Stomach (tissue), 19 donors: ENCODE measurements at places on chromosomes 16 and 17.

- peaks cover 22% of the 10 kb centered on the region for H3K4me1 ChIP-seq
- peak overlapping the region; percentile 47 for H3K4me3 ChIP-seq
- no peak overlapping the region for H3K27ac ChIP-seq
- H3K36me3 ChIP-seq = no peaks in the 10 kb centered on the region
Observed at GRCh38 chr17:13600475-13601321, 1.0 kb downstream of the HS3ST3A1 start.

GRCh38 chr16:68993456-68993855, 112.0 kb upstream of the HAS3 start:
- H3K27me3 ChIP-seq = no peaks in the 10 kb centered on the region
- no peak overlapping the region for H3K4me3 ChIP-seq
- no peaks in the 10 kb centered on the region for H3K36me3 ChIP-seq
- H3K4me1 ChIP-seq = no peaks in the 10 kb centered on the region

- no peaks in the 10 kb centered on the region for H3K36me3 ChIP-seq
- no peak overlapping the region for H3K27ac ChIP-seq
- DNase-seq = no peak
- no peak overlapping the region for H3K4me3 ChIP-seq
Observed at GRCh38 chr17:44768505-44769142, 9.8 kb downstream of the ADAM11 start.

GRCh38 chr17:74569020-74570003, 2.0 kb upstream of the CD300H start:
- DNase-seq = peak; percentile 35
- H3K4me3 ChIP-seq = no peak overlapping the region
- H3K4me1 ChIP-seq = no peaks in the 10 kb centered on the region

- H3K27ac ChIP-seq = no peak overlapping the region
- peaks cover 4% of the 10 kb centered on the region for H3K4me1 ChIP-seq
- no peaks in the 10 kb centered on the region for H3K27me3 ChIP-seq
- no peak overlapping the region for H3K4me3 ChIP-seq
- H3K36me3 ChIP-seq = no peaks in the 10 kb centered on the region
- no peak for DNase-seq
Observed at GRCh38 chr16:77307426-77308162, 108.4 kb downstream of the SYCE1L start.

GRCh38 chr16:69706256-69706974, 19.9 kb downstream of the NQO1 start:
- no peak overlapping the region for H3K27ac ChIP-seq
- no peaks in the 10 kb centered on the region for H3K27me3 ChIP-seq
- H3K4me3 ChIP-seq = no peak overlapping the region
- no peaks in the 10 kb centered on the region for H3K4me1 ChIP-seq

GRCh38 chr17:6045621-6046357, 24.4 kb upstream of the WSCD1 start:
- no peak overlapping the region for H3K27ac ChIP-seq
- H3K4me1 ChIP-seq = peaks cover 5% of the 10 kb centered on the region
- H3K27me3 ChIP-seq = peaks cover 13% of the 10 kb centered on the region
- no peaks in the 10 kb centered on the region for H3K36me3 ChIP-seq

GRCh38 chr16:12611006-12611477, 192.6 kb downstream of the CPPED1 start:
- no peak overlapping the region for H3K27ac ChIP-seq
- H3K27me3 ChIP-seq = no peaks in the 10 kb centered on the region
- H3K4me3 ChIP-seq = no peak overlapping the region
- DNase-seq = no peak
- peaks cover 11% of the 10 kb centered on the region for H3K4me1 ChIP-seq

- peaks cover 5% of the 10 kb centered on the region for H3K27me3 ChIP-seq
- H3K4me1 ChIP-seq = peaks cover 33% of the 10 kb centered on the region
- no peak overlapping the region for H3K27ac ChIP-seq
- no peak overlapping the region for H3K4me3 ChIP-seq
- no peak for DNase-seq
Observed at GRCh38 chr17:58527949-58528348, 13.5 kb upstream of the MTMR4 start.

GRCh38 chr16:23948949-23949411, 113.2 kb downstream of the PRKCB start:
- peaks cover 11% of the 10 kb centered on the region for H3K4me1 ChIP-seq
- no peaks in the 10 kb centered on the region for H3K36me3 ChIP-seq
- peaks cover 10% of the 10 kb centered on the region for H3K27me3 ChIP-seq
- DNase-seq = no peak

GRCh38 chr17:50944054-50944901, 78.1 kb upstream of the TOB1 start:
- H3K4me3 ChIP-seq = peak overlapping the region; percentile 52
- DNase-seq = peak; percentile 97
- no peaks in the 10 kb centered on the region for H3K27me3 ChIP-seq
- H3K27ac ChIP-seq = peak overlapping the region; percentile 92
- H3K4me1 ChIP-seq = peaks cover 58% of the 10 kb centered on the region

DNA sequence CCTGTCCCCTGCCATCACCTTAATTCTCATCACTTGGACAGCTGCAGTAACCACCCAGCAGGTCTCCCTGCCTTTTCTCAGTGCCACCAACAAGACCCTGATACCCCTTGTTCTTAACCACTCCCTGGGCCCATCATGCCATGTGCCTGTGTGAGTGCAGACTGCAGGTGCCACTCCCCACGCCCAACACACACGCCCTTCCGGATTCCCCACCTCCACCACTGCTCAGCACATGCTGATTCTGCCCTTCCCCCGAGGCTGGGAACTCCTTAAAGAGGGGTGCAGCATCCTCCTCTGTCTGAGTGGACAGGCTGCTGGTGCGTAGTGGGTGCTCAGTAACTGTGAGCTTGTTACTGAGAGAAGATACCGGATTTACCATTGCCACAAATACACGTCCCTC, 52.4 kb downstream of the PLD6 start:
- no peak overlapping the region for H3K4me3 ChIP-seq
- H3K36me3 ChIP-seq = peaks cover 78% of the 10 kb centered on the region
- H3K27me3 ChIP-seq = no peaks in the 10 kb centered on the region
- DNase-seq = no peak

- no peaks in the 10 kb centered on the region for H3K36me3 ChIP-seq
- H3K4me3 ChIP-seq = no peak overlapping the region
- H3K4me1 ChIP-seq = peaks cover 90% of the 10 kb centered on the region
- H3K27me3 ChIP-seq = no peaks in the 10 kb centered on the region
- DNase-seq = no peak
Observed at GRCh38 chr16:89413811-89414585, 76.4 kb downstream of the ANKRD11 start.

DNA sequence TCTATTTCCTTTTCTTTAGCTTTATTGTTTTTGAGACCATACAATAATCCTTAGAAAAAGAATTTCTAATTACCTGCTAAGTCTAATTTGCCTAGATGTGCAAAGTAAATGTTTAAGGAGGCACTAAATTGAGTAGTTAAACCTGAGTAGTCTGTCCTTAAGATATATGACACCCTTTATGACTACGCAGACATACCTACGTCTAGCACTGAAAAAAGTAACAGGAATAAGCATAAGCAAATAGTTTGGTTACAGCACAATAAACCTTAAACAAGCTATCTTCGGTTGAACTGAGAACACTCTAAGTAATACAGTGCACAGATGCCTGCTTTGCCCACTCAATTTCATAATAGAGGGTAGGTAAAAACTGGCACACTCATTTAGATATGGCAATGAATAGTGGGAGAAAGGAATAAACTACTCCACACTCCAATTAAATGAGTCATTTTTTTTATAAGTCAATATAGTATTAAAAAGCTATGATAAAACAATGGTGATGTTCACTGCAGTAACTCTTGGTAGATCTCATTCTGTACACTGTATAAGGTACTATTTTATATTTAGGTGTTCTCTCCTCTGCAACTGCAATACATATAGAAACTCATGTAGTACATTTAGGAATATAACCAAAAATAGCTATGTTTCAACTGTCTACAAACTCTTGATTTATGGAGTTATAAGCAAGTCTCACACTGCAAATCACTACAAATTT, 19.7 kb upstream of the INTS2 start:
- DNase-seq = no peak
- H3K27me3 ChIP-seq = no peaks in the 10 kb centered on the region
- H3K4me3 ChIP-seq = no peak overlapping the region
- no peak overlapping the region for H3K27ac ChIP-seq
- peaks cover 83% of the 10 kb centered on the region for H3K36me3 ChIP-seq
- no peaks in the 10 kb centered on the region for H3K4me1 ChIP-seq

- H3K27ac ChIP-seq = no peak overlapping the region
- H3K27me3 ChIP-seq = no peaks in the 10 kb centered on the region
- peaks cover 90% of the 10 kb centered on the region for H3K36me3 ChIP-seq
- H3K4me3 ChIP-seq = no peak overlapping the region
- peak; percentile 40 for DNase-seq
Observed at GRCh38 chr16:1580956-1581355, 30.9 kb downstream of the IFT140 start.
